ENCODE measurements at places on chromosomes 1 and 21.

DNA sequence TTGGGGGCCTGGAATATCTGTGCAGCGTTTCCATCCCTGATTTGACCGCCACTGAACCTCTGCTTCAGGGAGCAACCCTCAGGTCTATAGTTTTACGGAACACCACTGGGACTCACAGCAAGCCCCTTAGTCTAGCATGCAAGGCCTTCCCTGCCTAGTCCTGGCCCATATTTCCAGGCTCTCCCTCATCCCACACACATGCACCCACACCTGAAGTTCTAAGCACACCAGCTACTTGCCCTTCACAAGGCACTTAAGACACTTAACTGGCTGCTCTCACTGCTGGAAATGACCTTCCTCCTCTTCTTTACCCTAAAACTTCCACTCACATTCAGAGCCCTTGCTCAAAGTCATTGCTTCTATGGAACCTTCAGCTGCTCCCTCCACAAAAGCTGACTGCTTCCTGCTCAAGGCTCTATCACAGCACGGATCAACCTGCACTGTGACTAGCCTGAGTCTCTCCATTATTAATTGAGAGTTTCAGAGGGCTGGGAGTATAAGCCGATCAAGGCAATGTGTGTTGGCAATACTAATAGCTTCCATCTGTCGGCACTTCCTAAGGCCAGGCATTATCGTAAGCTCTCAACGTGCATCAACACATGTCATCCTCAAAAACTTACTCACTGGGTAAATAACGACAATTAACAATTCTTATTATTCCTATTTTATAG is 84.3 kb downstream of the RRAGC start:
- no peak overlapping the region for H3K27ac ChIP-seq
- H3K4me3 ChIP-seq, result no peak overlapping the region
- no peaks in the 10 kb centered on the region for H3K36me3 ChIP-seq
- no peaks in the 10 kb centered on the region for H3K4me1 ChIP-seq
- H3K27me3 ChIP-seq, result peaks cover 10% of the 10 kb centered on the region

DNA sequence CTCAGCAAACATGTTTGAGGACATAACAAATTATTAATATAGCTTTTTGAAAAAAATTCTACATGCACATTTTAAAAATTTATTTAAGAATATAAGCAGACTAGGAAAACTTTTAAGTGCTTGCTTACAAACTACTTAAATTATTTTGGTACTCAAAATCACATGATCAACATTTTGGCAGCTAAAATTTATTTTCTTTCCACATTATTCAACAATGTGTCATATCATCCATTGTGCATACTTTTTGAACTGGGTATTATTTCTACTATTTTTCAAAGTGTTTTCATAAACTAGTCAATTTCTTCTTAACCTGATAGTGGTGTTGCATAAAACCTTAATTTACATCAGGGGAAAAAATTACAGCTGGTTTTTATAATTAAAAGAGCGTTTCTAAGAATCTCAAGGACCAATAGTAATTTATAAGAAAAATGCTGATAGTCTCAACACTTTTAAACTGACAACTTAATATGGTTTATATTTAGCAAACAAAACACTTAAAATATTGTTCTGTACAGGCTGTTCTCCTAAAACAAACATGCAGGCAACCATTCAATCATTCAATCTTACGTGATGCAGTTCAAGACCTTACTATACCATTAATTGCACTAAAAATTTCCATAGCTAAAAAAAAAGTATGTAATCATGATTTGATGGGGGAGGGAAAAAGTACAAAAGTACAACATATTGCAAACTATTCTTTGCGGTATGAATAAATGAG is 105.0 kb downstream of the GPATCH2 start:
- H3K27ac ChIP-seq, result no peak overlapping the region
- DNase-seq, result no peak

GRCh38 chr1:115796897-115797296 is 28.4 kb upstream of the CASQ2 start:
- H3K27ac ChIP-seq, result no peak overlapping the region
- peaks cover 13% of the 10 kb centered on the region for H3K27me3 ChIP-seq
- H3K4me1 ChIP-seq, result no peaks in the 10 kb centered on the region
- H3K4me3 ChIP-seq, result no peak overlapping the region
- no peaks in the 10 kb centered on the region for H3K36me3 ChIP-seq
- no peak for DNase-seq

GRCh38 chr21:35197191-35197590 is 148.1 kb upstream of the RUNX1 start:
- DNase-seq, result no peak
- peaks cover 5% of the 10 kb centered on the region for H3K4me1 ChIP-seq
- H3K4me3 ChIP-seq, result no peak overlapping the region
- no peaks in the 10 kb centered on the region for H3K27me3 ChIP-seq
- H3K36me3 ChIP-seq, result peaks cover 5% of the 10 kb centered on the region
- no peak overlapping the region for H3K27ac ChIP-seq

GRCh38 chr1:119978018-119978505 is 81.7 kb upstream of the ADAM30 start:
- no peaks in the 10 kb centered on the region for H3K27me3 ChIP-seq
- H3K36me3 ChIP-seq, result peaks cover 24% of the 10 kb centered on the region
- H3K4me1 ChIP-seq, result peaks cover 19% of the 10 kb centered on the region
- no peak overlapping the region for H3K27ac ChIP-seq
- no peak for DNase-seq
- H3K4me3 ChIP-seq, result no peak overlapping the region

DNA sequence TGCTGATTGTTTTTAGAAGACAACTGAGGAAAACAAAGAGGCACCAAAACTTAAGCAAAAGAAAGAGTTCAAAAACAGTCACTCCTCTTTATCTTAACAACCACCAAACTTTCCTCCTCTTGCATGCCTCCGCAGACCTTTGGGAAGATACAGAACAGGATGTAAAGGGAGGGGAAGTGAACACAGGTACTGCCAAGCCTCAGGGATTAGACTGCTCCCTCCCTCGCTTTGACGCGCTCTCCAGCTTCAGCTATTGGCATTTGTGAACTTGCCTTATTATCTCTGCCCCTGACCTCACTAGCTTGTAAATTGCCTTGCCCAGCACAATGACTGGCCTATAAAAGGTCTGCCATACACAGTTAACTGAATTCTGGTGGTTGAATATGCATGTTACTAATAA is 4.8 kb upstream of the SRP9 start:
- no peak overlapping the region for H3K27ac ChIP-seq
- no peak for DNase-seq
- H3K4me1 ChIP-seq, result peaks cover 1% of the 10 kb centered on the region
- H3K4me3 ChIP-seq, result no peak overlapping the region

DNA sequence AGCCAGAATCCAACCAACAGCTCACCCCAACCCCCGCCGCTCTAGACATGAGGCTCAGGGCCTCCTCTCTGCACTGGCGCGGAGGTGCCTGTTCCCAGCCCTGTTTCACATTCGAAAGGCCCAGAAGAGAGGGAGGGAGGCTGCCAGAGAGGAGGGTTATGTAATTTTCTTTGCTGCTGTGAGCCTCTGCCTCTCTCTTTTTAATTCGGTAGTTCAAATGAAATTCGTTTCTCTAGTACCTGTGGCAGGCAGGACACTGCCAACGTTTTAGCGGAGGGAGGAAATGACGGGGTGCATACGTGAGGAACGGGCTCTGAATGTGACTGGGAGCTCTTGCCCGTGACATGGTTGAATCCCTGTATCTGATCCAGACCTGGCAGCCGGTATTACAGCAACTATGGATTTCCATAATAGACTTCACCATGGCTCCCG is 9.4 kb downstream of the PRDM16 start:
- H3K27ac ChIP-seq, result no peak overlapping the region
- no peak overlapping the region for H3K4me3 ChIP-seq
- no peaks in the 10 kb centered on the region for H3K4me1 ChIP-seq
- peaks cover 17% of the 10 kb centered on the region for H3K27me3 ChIP-seq
- DNase-seq, result no peak

DNA sequence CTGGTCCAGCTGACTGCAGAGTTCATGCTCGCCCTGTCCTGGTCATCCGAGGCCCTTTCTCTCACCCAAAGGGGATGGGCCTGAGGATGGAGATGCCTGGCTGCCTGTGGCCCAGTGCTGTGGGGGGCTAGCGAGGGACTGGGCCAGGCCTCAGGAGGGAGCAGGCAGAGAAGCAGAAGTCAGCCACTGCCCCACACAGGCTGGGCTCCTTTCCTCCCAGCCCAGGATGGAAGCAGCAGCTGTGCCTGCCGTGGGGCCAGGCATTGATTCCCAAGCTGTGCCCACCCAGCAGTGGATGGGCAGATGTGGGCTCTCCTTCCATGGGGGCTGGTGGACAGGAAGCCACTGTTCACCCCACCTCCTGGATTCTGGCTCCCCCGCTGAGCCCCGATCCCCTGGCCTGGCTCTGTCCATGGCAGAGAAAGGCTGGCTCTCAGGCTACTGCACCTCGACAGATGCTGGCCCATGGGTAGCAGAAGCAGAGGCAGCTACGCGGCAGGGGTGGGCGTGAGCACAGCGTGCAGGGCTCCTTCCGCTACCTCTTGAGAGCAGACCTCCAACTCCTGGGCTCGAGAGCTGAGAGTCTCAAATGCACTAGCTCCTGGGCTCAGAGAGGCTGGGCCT is 24.6 kb downstream of the RUNX3 start:
- H3K36me3 ChIP-seq, result peaks cover 42% of the 10 kb centered on the region
- H3K4me3 ChIP-seq, result no peak overlapping the region
- no peak for DNase-seq
- H3K4me1 ChIP-seq, result no peaks in the 10 kb centered on the region
- no peak overlapping the region for H3K27ac ChIP-seq
- no peaks in the 10 kb centered on the region for H3K27me3 ChIP-seq

GRCh38 chr1:165905853-165906252 is 78.4 kb downstream of the UCK2 start:
- H3K4me3 ChIP-seq, result no peak overlapping the region
- H3K27ac ChIP-seq, result no peak overlapping the region
- H3K27me3 ChIP-seq, result no peaks in the 10 kb centered on the region

DNA sequence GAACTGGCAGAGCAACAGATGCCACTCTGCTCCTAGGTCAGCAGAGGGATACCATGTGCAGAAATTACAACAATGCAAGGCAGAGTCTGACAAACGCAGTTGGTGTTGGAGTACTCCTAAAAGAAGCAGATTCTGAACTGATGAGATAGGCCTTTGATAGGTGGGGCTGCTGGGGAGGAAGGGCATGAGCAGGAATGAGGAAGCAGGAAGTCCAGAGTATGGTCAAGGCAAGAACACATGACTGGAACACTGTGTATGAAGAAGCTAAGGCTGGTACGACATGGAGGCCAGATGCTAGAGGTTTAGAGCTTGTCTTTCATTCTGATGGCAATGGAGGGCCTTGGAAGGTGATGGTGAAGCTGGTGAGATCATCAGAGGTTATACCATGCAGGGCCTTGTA is 11.5 kb upstream of the THRAP3 start:
- peaks cover 7% of the 10 kb centered on the region for H3K4me1 ChIP-seq
- H3K27me3 ChIP-seq, result no peaks in the 10 kb centered on the region
- H3K36me3 ChIP-seq, result no peaks in the 10 kb centered on the region
- no peak overlapping the region for H3K4me3 ChIP-seq

- H3K36me3 ChIP-seq, result peaks cover 2% of the 10 kb centered on the region
- H3K4me1 ChIP-seq, result peaks cover 13% of the 10 kb centered on the region
- H3K27ac ChIP-seq, result no peak within 1 kb of the TSS
- peak; percentile 70 for DNase-seq
Observed at GRCh38 chr1:25543425-25544242, at the start of gene LDLRAP1. Gene LDLRAP1, plus strand, starts transcription at chr1:25543606. Its CDS starts 93 bp downstream, at chr1:25543699.

DNA sequence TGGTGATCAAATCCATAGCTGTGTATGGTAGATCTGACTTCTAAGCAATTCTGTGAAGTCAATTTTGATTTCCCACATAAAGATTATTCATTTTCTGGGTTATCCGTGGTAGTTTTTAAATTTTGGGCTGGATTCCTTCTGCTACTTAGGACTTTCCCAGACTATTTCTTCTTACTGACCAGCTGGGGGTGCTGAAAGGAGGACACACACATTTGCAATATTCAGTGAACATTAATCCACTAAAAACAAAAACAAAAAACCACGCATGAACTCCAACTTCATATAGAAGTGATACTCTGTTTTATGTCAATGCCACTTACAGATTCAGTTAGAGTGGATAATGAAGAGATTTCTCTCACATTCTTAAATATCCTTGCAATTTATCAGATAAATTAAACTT is 105.4 kb downstream of the KCTD3 start:
- H3K27me3 ChIP-seq, result no peaks in the 10 kb centered on the region
- H3K36me3 ChIP-seq, result no peaks in the 10 kb centered on the region
- no peaks in the 10 kb centered on the region for H3K4me1 ChIP-seq
- DNase-seq, result no peak
- H3K27ac ChIP-seq, result no peak overlapping the region
- no peak overlapping the region for H3K4me3 ChIP-seq

DNA sequence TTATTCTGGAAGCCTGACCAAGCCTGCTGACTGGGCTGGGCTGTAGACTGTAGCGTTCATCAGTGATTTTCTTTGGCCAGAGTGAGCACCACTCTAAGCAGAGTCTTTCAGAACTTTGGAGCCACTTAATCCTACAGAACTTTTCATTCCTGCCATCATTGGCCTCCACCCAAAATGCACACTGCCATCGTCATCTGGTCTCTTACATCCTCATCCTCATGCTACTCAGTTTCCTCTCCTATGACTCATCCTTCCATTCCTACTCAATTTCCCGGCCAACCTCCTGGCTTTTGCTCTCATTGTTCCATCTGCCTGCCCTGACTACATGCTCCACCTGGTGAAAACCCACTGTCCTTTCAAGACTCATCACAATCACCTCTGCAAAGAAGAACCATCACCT is 233.8 kb upstream of the USP25 start:
- H3K27me3 ChIP-seq, result peaks cover 4% of the 10 kb centered on the region
- H3K27ac ChIP-seq, result no peak overlapping the region
- H3K4me3 ChIP-seq, result no peak overlapping the region
- H3K36me3 ChIP-seq, result no peaks in the 10 kb centered on the region
- DNase-seq, result no peak

- no peaks in the 10 kb centered on the region for H3K27me3 ChIP-seq
- no peak overlapping the region for H3K4me3 ChIP-seq
- no peaks in the 10 kb centered on the region for H3K36me3 ChIP-seq
- no peak overlapping the region for H3K27ac ChIP-seq
- no peaks in the 10 kb centered on the region for H3K4me1 ChIP-seq
Observed at GRCh38 chr21:14913638-14914037, 151.2 kb downstream of the NRIP1 start.

DNA sequence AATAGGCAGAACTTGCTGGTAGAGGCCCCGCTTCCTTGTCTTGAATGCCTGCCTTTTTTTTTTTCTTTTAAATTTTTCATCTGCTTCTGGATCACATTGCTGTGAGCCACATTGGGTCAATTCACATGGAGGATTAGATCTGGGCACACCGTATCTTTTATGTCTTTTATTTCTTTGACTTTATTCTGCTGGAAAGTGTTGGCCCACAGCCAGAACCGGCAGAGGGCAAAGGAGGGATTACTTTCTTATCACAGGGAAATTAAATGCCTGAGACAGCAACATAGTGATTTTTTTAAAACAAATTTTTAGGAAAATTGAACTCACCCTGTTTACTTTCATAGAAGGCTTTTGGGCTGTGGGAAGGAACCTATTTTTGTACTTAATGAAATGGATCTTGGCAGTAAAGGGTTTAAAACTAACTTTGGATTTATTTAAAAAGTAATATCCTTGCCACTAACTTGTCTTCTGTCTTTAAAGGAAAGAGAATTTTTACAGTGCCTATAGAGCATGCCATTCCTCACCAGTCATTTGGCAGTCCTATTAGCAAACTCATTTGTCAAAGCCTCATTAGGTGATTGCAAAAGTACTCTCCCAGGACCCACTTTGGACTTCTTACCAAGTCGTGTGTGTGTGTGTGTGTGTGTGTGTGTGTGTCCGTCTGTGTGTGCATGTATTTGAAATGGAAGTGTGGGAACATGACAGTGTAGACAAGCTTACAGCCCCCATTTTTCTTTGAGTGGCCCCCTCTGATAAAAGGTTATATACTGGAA is 68.4 kb downstream of the ST6GALNAC3 start:
- no peaks in the 10 kb centered on the region for H3K36me3 ChIP-seq
- H3K27ac ChIP-seq, result no peak overlapping the region
- no peak for DNase-seq
- no peaks in the 10 kb centered on the region for H3K4me1 ChIP-seq

Data from T-helper 2 cell treated with Interferon-gamma antibody and Interleukin-4, amounts not matched to agents 5 μg/mL and 100 μg/mL, for 36 hours (primary cell).